AG10803 (cell line): ENCODE measurements at places on chromosomes 1 and 21.
A peak's percentile ranks its signal among the peaks of the same experiment; 100 is the strongest.

DNA sequence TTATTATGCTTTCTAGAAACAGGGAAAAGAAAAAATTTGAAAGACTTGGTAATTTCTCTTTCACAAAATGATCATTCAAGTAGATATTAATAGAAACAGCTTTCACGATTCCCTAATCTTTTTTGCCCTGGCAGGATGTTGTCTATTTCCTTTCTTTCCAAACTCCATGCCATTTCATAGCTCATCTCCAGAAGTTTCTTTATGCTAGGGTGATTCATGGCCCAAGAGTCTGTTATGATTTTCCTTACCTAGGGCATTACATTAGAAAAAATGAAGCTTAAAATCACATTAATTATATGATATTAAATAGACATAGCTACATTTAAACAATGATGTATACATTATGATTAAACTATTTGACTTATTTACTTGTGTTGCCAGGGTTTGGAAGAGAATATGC, 762.1 kb downstream of the LTN1 start:
- peak; percentile 30 for DNase-seq

GRCh38 chr1:170192546-170192945, 46.8 kb downstream of the NTMT2 start:
- no peak for DNase-seq

DNA sequence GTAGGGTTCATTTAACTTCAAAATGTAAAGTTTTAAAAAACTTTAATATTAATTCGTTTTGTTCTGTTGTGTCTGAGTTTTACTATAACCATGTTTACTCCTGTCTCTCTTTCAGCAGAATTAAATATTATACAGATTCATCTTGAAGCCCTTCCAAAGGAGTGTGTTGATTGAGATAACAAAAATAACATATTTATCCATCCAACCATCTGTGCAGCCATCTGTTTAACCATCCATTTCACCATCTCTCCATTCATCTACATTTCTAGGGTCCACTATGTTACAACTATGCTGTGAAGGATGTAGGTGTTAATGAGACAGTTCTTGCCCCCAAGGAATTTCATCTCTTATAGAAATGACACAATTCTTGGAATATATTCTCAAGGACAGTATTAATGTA, 36.0 kb upstream of the GNG12 start:
- no peak for DNase-seq

- no peak for DNase-seq
Measured at GRCh38 chr1:25040122-25040685, 110.1 kb upstream of the RUNX3 start.

DNA sequence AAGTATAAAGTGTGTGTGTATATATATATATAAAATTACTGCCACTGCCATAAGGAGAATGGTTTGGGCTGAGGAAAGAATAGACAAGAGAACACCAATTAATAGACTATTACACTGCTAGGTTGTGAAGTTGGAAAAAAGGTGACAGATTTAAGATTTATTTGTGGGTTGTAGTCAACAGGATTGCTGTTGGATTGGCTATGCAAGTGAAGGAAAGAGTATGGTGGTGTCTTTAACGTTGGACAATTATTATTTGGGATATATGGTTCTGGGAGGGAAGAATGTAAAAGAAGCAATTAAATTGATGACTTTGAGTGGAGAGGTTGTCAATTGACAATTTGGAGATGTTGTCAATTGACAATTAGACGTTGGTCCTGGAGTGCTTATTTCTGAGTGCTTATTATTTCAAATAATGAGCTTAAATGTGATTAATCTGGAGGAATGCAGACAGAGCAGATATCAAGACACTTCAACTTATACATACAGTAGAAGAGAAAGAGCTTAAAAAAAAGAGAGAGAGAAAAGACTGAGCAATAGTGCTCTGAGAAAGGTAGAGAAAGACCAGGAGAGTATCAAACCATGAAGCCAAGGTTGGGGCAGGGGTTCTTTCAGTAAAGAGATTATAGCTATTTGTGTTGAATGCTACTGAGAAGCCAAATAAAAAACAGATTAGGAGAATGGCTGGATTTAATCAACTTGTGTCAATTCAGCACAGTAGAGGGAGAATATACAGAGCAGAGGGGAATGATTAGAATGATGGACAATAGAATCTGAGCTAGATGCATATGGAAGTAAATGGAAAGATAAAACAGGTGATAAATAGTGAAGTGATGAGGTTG, 9.7 kb downstream of the PTGS2 start:
- DNase-seq, result no peak

GRCh38 chr1:149986486-149987296, 23.8 kb downstream of the OTUD7B start:
- DNase-seq, result peak; percentile 92

DNA sequence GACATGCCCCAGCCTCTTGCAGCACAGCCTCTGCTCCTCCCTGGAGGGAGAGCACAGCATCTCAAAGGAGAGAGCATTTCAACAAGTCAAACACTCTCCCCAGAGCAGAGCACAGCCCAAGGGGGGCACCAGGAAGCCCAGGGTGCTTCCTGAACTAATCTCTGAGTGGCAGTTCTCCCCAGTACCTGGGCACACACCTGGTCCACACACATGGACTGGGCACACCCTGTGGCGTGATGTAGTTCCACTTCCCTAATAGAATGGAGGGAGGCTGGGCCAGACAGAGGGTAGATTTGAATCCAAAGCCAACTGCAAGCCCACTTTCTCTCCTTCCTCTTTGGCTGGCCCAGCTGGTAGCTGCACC, 55.5 kb downstream of the CD46 start:
- no peak for DNase-seq

DNA sequence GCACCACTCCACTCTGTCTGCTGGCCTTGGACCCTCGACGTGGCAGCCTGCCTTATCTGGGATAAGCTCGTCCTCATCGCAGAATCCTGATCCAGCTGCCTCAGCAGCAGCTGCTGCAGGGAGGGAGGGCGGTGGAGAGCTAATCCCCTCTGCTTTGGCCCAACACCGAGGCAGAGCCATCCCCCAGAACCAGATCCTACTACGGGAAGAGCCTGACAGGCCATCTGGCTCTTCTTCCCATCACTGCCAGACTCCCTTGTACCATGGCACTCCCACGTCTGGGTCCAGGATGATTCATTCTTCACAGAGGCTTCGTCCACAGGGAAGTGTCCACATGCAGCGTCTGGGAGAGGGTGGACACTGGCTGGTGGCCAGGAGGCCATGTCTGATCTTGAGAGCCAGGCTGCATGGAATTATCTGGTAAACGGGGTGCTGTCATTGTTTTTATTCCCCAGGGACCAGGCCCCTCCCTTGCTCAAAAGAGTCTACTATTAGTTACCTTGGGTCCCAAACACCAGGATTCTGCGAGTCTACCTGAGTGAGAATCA, 14.6 kb upstream of the PKP1 start:
- DNase-seq, result peak; percentile 82

DNA sequence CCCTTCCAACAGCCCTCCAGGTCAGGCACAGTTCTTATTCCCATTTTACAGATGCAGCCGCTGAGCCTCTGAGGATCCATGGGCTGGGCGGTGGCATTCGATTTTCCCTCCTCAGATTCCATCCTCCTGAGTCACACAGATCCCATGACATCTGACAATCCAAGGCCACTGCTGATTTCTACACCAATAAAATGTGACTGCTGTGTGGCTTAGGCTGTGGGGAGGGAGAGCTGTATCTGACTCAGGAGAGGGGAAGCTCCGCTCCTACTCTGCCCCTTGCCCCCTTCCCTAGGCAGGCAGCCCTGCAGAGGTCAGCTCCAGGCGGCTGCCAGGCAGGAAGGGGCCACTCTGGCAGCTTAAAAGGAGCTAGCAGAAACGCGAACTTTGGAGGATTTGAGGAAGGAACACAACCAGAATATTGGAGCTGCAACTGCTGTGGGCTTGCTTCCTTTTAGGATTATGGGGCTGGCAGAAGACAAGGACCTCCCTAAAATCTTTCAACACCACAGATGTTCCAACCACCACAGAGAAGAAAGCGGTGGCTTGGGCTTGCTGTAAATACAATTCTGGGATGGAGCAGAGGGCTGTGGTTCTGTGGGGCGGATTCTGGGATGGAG, 50.0 kb downstream of the MRPL37 start:
- peak; percentile 91 for DNase-seq

GRCh38 chr1:47196622-47197021, 6.8 kb upstream of the PDZK1IP1 start:
- no peak for DNase-seq

DNA sequence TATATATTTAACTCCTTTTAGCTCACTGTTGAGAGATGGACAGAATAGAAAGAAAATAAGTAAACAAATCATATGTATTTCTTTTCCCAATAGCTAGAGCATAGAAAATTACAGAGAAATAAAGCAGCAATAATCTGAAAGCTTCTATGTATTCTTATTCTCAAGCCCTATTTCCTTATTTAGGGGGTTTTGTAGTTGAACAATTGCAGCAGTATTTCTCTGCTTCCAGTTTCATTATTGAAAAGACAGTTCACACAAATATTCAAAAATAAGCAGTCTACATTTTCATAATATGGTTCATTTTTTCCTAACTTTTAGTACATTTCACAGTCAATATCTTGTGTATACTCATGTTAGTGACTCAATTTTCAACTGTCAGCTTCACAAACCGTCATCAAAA, 638.2 kb downstream of the MRPL39 start:
- DNase-seq, result no peak

DNA sequence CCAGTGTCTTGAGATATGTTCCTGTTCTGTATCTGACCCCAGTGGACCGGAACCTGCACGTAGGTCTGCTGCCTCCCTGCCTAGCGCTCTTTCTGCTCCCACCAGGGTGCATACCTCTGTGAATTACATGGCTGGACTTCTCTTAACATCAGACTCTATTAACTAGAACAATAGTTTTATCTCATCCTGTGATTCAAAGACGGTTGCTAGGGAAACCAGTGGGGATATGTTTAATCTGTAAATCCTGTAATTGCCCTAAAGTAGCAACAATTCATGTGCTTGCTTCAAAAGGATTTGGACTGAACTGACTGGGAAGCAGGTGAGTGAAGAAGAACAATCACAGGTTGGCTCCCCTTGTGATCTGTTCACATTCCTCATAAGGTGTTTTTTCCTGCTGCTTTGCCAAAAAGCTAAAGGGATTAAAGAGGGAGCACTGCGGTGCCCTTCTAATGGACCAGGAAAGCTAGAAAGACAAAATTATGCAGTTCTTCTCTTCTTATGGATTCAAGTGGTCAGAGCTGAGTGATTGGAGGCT, 52.7 kb upstream of the DIRAS3 start:
- DNase-seq, result no peak

DNA sequence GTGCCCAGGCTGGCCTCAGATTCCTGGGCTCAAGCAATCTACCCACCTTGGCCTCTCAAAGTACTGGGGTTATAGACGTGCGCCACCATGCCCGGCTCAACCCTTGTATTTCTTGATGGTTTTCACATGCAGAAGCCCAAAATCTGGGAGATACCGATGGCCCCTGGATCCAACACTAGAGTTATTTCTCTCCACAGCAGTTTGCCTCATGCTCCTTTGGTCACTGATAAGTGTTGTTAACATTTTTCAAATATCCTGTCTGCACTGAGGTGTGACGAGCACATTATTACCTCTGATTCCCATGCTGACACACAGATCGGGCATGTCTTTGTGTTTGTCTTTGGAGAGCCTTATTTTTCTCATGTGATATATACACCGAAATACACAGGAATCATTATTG, 107.0 kb downstream of the KIF26B start:
- DNase-seq, result no peak

- no peak for DNase-seq
Measured at GRCh38 chr1:43034778-43035177, 76.1 kb upstream of the SLC2A1 start.

- no peak for DNase-seq
Measured at GRCh38 chr21:22609802-22610201, 1611.6 kb downstream of the NCAM2 start.

GRCh38 chr1:180527101-180527669, 24.8 kb upstream of the ACBD6 start:
- DNase-seq, result peak; percentile 45

DNA sequence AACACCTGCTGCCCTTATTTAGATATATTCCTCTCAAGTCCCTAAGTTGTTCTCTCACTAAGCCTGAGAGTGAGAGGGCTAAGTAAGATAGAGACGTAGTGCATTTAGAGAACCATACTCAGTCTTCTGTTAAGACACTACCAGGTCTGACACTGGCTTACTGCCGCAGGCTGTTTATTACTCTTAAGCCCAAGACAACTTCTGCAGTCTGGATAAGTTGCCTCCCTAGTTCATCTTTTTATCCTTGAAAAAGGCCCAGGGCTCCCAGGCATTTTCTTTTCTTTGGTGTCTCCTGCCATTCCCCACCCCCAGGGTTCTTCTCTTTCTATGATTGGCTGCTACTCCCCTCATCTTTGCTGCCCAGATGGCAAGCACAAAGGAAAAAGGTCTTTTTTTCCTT, 38.7 kb downstream of the CACHD1 start:
- no peak for DNase-seq

GRCh38 chr1:3651026-3651929, 1.0 kb upstream of the TP73 start:
- no peak for DNase-seq

- DNase-seq, result no peak
Measured at GRCh38 chr1:239861985-239862384, 229.7 kb upstream of the FMN2 start.

DNA sequence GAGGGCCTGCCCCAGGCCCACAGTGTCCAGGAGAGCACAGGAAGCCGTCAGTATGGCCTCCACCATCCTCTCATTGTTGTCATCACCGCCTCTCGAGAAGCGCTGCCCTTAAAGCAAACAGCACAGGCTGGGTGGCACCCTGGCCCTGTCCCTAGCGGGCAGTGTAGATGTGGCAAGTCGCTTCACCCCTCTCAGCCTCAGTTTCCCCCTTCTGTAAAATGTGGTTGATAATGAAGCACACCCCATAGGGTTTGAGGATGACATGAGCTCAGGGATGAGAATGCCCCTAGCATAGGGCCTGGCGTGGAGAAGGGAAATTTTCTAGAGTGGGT, 13.4 kb downstream of the PLA2G2F start:
- DNase-seq, result no peak

- no peak for DNase-seq
Measured at GRCh38 chr21:36639769-36640168, 59.1 kb upstream of the SIM2 start.
